Stimulated activated CD4-positive, alpha-beta T cell treated with anti-CD3 and anti-CD28 coated beads, Interleukin-2, amount 100 ng/mL, for 4 hours (primary cell): ENCODE measurements at places on chromosomes 13 and 19.

GRCh38 chr19:32691291-32691951 is at the start of gene NUDT19:
NUDT19 (plus strand) TSS chr19:32691821; CDS start chr19:32691961, 140 bp downstream.
- peak; percentile 63 for DNase-seq

- DNase-seq: no peak
Observed at GRCh38 chr13:60329221-60329923, 67.6 kb upstream of the TDRD3 start.

- DNase-seq: peak; percentile 65
Observed at GRCh38 chr19:48319647-48320541, 5.5 kb upstream of the EMP3 start.

- peak; percentile 6 for DNase-seq
Observed at GRCh38 chr13:75803164-75803611, 167.1 kb downstream of the LMO7 start.

GRCh38 chr19:27822336-27822735 is 1390.6 kb downstream of the UQCRFS1 start:
- no peak for DNase-seq

DNA sequence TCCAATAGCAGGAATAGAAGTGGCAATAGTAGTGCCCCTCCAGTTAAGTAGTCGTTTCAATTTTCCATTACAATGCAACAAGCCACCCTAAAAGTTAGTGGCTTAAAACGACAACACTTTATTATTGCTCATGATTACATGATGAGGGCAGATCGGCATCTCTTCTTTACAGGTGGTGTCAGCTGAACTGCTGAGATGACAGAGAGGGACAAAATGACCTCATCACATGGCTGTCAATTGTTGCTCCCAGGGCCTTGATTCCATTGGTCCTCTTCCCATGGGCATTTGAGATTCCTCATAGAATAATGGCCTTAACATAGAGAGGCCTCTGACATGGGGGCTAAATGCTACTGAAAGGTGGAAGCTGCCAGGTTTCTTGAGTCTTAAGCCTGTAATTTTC is 679.8 kb upstream of the KLHL1 start:
- no peak for DNase-seq

DNA sequence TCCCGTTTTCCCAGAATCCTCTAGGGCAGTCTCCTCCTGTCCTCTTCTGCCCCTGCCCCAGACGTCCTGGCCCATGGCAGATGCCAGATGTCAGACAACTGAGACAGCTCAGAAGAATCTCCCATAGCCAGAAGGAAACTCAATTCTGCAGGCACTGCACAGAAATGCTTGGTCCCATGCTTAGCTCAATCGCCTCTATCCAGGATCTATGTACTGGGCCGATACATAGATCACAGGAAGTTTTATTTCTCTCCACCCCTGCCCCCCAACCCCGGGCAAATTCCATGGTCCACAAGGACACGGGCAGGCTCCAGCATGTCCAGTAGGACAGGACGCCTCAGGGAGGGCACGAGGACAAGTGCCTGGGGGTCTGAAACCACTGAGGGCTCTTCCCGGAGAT is 4.8 kb downstream of the MBD3 start:
- no peak for DNase-seq

- DNase-seq: no peak
Observed at GRCh38 chr13:45861322-45861721, 9.8 kb upstream of the SIAH3 start.

DNA sequence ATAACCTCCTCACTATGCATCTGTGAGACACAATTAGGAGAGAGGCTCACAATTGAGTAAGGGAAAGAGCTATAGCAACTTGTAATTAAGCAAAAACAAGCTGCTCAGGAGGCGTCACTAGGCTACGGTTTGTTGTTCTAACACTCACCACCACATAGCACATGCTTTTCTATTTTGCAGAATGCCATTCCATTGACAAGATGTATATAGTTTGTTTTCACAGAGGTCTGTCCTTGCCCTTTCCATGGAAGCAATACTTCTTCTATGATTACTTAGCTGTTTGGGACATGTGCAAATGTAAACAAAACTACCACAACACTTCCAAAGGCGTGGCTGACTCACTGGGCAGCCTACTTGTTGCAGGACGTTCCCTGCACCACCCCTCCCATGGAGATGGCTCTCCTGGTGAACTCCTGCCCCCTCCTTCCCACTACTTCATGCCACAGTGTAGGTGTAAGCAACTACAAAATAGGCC is 33.9 kb upstream of the FAM216B start:
- no peak for DNase-seq

GRCh38 chr13:20633802-20634201 is 66.8 kb downstream of the IFT88 start:
- no peak for DNase-seq

DNA sequence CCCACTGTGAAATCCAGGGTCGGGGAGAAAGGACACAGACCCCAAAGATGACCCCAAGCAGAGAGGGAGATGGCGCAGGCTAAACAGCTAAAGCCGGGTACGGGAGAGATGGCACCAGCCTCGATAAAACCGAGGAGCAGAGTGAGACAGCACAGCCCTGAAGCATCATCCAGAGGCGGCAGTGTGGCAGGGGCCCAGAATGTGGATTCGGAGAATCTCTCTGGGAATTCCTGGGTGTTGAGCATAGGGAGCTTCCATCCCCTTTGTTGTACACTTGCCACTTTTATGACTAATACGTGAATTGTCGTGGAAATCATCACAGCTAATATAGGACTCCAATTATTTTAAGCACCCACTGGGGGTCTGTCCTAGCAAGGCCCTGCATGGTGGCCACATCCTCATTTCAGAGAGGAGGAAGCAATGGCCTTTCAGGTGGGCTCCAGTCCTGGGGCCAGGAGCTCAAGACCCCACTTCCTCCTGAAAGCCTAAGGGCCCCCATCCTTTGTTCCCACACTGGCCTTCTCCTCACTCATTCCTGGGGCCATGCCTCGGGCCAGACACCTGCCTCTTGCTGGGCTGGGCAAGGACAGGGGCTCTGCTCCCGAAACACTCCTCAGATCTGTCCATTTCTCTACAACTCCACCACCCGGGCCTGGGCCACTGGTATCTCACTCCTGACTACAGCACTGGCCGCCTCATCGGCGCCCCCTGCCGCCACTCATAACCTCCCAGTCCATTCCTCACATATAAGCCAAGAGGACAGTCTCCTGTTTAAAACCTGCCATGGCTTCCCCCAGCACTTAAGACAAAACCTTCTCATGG is 29.3 kb upstream of the ATP1A3 start:
- DNase-seq: no peak

DNA sequence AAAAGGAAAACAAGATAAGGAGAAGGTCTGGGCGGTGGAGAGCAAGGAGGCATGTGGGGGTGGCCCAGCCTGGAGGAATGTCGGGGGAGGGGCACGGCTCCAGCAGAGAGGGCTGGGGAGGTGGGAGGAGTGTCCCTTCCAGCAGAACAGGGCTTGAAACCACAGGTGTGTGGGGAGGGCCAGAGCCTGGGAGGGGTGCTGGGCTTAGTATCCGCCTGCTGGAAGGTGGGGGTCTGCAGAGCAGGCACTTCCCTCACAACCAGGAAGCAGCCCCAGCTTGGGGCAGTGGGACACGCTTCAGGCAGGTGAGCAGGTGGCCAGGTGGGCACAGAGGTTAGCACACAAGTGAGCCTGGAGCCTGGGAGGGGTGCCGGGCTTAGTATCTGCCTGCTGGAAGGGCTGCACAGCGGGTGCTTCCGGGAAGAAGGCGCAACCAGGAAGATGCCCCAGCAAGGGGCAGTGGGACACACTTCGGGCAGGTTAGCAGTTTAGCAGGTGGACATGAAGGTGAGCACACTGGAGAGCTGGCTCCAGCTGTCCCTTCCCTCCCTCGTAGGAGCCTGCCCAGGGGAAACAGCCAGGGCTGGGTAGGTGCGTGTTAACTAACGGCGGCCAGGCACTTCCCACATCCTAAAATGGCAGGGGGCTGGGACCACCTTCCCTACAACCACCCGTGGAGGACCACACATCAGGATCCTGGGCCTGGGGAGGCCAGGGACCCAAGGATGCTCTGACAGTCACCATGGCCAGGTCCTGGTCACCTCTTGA is 3.0 kb downstream of the GAS6 start:
- DNase-seq: no peak

DNA sequence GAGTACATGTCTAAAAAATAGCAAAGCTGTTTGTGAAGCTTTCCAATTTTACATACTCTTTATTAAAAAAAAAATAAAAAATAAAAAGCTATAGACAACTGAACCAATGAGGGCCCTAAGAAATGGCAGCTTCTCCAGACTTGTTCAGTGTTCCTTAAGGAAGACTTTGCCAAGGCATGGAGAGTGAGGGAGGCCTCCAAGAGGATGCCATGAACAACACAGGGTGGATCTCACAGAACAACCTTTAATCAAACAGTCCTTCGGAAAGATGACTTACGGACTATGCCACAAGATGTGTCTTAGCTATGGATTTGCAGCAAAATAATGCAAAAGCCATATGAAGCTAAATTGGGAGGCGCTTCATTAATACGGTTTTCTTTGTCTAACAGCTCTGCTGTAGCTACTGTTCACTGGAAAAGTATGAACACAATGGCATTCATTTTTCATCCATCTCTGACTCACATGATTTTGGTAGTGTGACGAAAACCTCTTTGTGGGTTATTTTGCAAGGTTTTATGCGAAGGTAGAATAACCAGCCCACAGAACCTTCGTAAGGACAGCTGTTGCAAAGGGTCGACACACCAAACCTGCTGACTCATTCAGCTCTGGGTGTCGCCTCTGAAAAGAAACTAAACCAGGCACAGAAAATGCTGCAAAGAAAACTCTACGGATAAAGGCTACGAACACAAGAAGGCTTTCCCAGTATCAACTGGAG is 27.7 kb downstream of the EFNB2 start:
- DNase-seq: no peak

DNA sequence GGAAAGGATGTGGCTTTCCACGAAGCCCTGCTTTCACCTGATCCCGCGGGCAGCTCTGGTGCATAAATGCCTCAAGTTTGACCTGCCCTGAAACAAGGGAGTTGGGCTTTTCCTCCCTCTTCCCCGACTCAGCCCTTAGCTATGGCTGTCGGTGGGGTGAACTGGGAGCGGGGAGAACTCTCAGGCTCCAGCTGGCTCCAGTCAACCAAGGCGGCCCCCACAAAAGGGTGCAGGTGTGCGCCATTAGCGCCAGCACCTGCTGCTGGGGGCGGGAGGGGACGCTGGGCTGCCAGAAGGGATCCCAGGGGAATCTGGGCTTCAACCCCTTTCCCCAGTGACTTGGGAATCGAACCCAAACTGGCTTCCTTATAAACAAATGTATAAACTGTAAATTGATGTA is 7.1 kb upstream of the DHRS12 start:
- DNase-seq: no peak

DNA sequence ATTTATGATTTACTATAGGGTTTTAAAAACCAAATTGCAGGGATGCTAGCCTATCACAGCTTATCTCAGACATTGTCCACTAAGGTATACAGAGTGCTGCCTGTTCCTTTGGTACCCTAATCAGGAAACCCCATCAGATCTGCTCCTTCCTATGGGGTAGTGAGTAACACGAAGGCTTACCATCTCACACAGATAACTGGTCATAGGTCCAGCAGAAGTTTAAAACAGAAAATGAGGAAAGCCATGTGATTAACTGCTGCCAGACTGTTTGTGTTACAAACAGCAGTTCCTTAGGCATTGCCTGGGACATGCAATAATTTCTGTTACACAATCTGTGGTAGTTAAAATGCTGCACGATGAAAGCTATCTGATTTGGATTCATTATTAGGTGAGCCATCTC is 53.5 kb upstream of the ALOX5AP start:
- no peak for DNase-seq

DNA sequence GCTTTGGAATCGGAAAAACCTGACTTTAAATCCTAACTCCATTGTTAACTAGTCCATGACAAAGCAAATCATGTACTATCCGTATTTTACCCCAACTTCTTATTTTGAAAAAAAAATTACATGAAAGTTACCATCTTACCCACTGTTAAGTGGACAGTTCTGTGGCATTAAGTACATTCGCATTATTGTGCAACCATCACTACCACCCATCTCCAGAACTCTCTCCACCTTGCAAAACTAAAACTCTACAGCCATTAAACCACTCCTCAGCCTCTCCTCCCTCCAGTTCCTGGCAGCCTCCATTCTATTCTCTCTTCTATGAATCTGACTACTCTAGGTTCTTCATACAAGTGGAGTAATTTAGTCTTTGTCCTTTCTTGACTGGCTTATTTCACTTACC is 176.5 kb downstream of the USP12 start:
- no peak for DNase-seq

GRCh38 chr13:79406597-79406908 is 498 bp upstream of the RBM26 start:
- DNase-seq: no peak

GRCh38 chr13:20197361-20197834 is 4.7 kb upstream of the GJB2 start:
- no peak for DNase-seq

DNA sequence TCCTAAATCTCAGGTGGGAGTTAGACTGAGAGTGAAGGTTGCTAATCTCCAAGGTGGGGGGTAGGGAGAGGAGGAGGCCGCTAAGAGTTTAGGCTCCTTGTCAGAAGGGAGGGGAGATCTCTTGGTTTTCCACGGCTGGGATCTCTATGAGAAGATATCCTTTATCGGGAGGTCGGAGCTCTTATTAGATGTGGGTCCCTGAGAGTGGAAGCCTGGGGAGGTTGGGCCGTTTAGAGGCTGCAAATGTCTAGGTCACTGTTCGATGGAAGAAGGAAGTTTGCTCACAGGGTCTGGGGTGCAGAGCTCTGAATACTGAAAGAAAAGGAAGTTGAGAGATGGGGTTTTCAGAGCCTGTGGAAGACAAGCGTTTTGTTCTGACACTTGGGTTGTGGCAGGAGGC is 3.8 kb downstream of the MYADM start:
- no peak for DNase-seq

DNA sequence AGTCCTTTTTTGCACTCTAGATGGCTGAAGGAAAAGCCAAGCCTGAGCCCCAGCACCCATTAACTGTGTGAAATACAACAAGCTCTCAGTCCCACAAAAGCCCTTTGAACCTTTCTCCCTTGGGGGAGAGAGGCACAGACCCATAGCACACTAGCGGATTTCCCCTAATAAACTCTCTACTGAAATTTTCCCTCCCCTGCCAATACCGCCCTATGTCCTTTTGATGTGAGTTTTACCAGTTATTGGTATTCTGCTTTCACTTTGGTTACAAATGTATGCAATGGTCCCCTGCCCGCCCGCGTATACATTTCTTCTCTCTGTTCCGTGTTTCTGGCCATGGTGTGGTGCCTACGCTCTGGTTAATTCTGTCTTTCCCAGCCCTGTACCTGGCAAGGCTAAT is 54.0 kb upstream of the MYO16 start:
- DNase-seq: no peak

GRCh38 chr13:90723381-90723780 is 624.1 kb upstream of the MIR17HG start:
- no peak for DNase-seq

GRCh38 chr13:113220141-113220598 is 10.8 kb downstream of the CUL4A start:
- DNase-seq: no peak

DNA sequence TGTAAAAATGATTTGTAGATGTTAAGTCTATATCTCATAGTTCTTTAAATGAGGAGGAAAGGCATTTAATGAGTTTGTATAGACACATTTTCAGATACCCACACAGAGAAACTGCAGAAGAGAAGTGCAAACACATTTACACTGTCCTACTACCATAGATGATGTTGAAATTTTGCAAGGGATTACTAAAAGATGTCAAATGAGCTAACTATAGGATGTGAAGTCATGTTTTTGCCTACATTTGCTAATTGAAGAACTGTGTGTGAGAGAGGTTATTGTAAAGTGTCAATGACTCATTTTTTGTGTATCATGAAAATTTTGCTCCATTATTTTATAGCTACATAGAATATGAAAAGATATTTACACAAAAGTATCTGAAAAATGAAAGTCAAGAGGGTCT is 178.9 kb downstream of the ITGBL1 start:
- no peak for DNase-seq

- no peak for DNase-seq
Observed at GRCh38 chr13:113034451-113035212, 65.6 kb downstream of the MCF2L start.
